ENCODE measurements at places on chromosomes 11 and 22. TPM values are rescaled to one million over a fixed set of nuclear protein-coding genes. Genes with fewer than 3 reads are reported as not detected.

DNA sequence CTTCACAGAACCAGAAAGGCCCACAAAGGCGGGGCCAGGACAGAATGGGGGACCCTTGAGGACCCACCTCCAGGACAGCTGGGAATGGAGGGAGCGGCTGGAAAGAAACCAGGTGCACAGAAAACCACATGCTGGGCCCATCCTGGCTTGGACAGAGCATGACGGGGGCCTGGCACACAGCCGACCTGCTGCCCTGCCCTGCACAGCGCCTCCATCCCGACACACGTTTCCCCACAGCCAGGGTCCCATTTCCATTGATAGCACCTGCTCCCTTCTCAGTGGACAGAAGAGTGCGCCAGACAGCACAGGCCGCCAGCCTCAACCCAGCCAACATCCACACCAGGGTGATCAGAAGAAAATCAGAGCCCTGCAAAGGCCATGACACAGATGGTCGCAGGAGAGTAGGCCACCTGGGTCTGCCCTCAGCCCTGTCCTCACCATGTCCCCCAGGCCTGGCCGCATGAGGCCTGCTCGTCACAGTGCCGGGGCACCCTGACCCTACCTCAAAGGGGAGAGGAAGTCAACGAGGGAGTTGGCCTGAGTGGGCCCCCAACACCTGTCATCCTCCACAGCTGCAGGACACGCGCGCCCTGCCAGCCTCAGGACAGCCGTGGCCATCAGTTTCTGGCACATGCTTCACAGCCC is 28.1 kb downstream of the BRD1 start:
- no peak for DNase-seq

GRCh38 chr22:27105142-27106025 is 448.0 kb downstream of the MIAT start:
- peak; percentile 31 for DNase-seq

- no peak for DNase-seq
These were observed 319.3 kb upstream of the NARS2 start for GRCh38 chr11:78893996-78894395.

- no peak for DNase-seq
These were observed 11.2 kb downstream of the DPP3 start for GRCh38 chr11:66491315-66491935.

DNA sequence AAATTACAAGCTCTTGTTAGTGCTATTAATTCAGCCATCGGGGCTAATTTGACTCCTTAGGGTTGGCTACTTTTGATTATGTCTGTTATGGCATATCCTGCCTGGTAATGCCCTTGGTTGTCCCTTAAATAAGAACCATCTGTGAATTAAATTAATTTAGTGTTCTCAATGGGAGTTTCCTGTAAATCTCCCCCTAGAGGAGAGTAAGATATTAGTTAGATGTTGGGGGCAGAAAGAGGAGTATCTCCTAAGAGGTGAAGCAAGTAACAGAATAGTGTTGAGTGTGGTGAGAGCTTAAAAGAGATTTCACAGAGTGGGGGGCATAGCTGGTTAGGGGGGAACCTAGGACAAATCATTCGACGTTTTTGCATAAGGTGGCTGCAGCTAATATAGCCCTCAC is 1126.9 kb downstream of the JRKL start:
- DNase-seq: no peak

DNA sequence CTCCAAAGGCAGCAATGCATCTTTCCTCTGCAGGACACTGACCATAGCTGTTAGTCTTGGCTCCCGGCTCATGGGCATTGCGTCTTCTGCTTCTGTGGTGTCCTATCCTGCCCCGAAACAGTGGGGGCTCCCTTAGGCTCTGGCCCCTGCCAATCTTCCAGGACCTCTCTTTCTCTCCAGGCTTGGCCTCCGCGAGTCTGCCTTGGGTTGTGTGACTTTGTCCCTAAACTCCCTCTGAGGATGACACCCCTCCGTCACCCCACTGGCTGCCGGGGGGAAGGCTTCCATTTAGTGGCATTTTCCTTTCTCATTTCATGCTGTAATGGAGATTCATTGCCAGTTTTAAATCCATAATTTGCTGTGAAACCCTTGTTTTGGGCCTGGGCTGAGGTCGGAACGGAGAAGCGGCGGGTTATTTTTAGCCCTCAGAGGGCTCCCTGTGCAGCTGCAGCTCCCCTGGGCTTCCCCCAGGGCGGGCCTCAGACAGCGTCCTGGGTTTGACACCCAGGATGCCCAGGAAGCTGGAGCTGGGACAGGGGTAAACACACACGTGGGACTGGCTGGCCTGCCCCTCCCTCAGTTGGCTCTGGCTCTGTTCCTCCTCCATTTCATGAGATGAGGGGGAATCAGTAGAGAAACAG is 156.1 kb downstream of the ST3GAL4 start:
- DNase-seq: no peak

- DNase-seq: no peak
These were observed 12.6 kb upstream of the EIF3M start for GRCh38 chr11:32571039-32571438.

DNA sequence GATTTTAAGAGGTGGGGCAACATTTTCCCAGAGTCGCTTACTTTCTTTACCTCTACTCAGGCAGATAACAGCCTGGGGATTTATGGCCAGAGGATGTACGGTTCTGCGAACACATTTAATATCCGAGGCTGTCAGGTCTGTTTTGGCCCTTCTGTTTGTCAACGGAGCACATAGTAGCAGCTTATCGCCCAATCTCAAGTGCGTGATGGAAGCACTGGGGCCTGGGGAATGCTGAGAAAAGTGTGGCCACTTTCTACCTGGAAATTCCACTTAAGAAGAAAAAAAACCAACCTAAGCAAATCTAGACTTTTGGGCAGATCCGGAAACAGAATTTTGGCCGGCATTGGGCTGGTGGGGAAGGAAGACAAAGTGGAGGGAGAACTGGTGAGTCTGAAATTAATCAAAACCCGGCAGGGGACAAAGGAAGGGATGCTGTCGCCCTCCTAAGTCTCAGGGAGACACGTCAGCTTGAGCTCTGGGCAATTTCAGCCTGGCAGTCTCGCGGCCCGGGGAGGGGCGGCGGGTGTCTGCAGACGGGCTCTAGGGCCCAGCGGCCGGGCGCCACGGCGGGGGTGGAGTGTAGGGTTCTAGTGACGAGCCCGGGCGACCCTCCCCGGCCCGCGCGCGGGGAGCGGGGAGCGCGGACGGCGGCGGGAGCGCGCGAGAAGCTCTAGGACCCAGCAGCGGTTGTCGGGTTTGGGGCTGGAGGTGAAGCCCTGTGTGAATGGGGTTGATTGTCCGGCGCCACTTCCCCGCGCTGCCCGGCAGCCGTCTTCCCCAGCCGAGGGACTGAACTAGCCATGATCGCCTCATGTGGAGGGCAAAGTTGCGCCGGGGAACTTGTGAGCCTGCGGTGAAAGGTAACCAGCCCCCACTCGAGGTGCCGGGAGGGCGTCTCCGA is at the start of gene AMOTL1:
AMOTL1 (plus strand) TSS at position 656 of the 901 bp plus-strand sequence; CDS start at position 812, 156 bp downstream.
- peak; percentile 96 for DNase-seq

DNA sequence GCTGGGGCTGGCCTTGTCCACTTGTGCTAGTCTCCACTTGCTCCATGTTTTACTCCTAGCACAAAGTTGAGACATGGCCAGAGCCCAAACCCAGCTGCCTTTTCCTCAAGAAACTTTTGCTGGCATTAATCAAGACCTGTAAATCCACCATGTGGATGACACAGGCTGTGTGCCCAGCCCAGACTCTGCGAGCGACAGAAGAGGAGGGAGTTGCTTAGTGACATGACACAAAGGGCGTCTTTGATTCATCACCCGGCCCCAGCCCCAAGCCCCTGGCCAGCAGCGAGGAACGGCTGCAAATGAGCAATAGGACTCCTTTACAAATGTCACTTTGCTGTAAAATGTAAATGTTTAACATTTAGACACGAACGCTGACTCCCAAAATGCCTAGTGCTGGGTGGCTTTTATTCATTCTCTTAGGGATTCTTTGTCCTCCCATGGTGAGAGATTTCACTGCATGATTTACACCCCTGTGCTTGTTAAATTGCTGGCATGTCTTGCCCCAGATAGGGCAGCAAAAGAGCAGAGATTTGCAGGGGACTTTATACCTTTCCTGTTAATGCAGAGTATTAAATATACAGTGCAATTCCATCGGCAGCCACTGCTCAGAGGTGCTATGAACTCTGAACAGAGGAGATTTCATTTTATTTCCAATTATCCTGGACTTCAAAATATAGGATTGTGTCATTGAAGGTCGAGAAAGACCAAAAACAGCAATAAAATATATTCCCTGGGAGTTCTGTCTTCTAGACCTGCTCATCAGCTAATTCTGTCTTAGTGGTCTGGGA is 263.6 kb upstream of the NCAM1 start:
- peak; percentile 48 for DNase-seq

GRCh38 chr11:128670631-128671030 is 23.2 kb upstream of the FLI1 start:
- DNase-seq: no peak

- no peak for DNase-seq
These were observed 2.7 kb downstream of the OR51T1 start for GRCh38 chr11:4884361-4884760.

GRCh38 chr11:8249482-8249881 is 14.2 kb downstream of the LMO1 start:
- DNase-seq: no peak

- no peak for DNase-seq
These were observed 746 bp downstream of the CTNND1 start for GRCh38 chr11:57762235-57762861.

- DNase-seq: no peak
These were observed 77.2 kb upstream of the AKIP1 start for GRCh38 chr11:8833568-8834315.

The ASPHD2 gene
- 0.93 TPM for polyA plus RNA-seq

The RAC2 gene
- polyA plus RNA-seq: 17.6 TPM

The CCDC116 gene
- polyA plus RNA-seq: not detected

The MB gene
- 2.2 TPM for polyA plus RNA-seq

The FZD4 gene
- 4.7 TPM for polyA plus RNA-seq

All from stomach (tissue), 19 donors.